ENCODE measurements at places on chromosomes 1 and 21.
A peak's percentile ranks its signal among the peaks of the same experiment; 100 is the strongest.

GRCh38 chr1:19163261-19163660 lies 46.8 kb downstream of the UBR4 start:
- DNase-seq, result peak; percentile 92

GRCh38 chr1:20823845-20824244 lies 36.7 kb upstream of the HP1BP3 start:
- no peak for DNase-seq

DNA sequence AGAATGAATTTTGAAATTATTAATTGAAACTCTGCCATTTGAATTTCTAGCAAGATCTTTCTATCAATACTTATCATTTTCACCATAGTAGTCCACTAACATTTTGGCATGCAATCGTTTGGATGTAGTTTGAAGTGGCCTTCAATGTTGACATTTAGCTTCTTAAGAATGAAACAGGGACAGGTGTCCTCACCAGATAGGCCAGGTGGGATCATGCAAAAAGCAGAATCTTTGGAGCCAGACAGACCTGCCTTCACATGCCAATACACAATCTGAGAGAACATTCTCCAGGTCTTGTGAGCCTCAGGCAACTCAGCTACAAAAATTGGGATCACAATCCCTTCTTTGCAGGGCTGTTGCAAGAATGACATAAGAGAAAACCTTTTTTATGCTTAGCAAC lies 18.3 kb upstream of the HSPA13 start:
- DNase-seq, result no peak

GRCh38 chr1:99264201-99265021 lies at the start of gene PLPPR4:
Gene PLPPR4 (plus strand): TSS chr1:99264492. CDS start chr1:99264594, 102 bp downstream.
- peak; percentile 73 for DNase-seq

DNA sequence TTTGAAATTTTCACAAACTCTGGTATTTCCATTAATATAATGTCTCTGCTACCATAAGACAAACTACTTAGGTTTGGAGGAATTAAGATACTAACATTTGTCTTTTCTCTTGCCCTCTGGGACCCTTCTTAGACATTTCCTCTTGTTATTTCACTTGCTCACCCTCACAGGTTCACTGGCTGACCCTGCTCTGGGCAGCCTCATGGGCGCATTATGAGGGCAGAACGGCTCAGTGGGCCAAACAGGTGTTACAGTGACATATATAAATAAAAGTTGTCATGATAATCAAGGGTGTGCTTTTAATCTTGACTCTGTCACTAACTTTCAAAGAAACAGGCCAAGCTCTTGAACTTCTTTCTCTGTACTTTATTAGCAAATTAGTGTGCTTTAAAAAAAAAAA lies 46.5 kb downstream of the ZNHIT6 start:
- no peak for DNase-seq

- DNase-seq, result no peak
Observed at GRCh38 chr1:31799895-31800673, 15.7 kb downstream of the SPOCD1 start.

DNA sequence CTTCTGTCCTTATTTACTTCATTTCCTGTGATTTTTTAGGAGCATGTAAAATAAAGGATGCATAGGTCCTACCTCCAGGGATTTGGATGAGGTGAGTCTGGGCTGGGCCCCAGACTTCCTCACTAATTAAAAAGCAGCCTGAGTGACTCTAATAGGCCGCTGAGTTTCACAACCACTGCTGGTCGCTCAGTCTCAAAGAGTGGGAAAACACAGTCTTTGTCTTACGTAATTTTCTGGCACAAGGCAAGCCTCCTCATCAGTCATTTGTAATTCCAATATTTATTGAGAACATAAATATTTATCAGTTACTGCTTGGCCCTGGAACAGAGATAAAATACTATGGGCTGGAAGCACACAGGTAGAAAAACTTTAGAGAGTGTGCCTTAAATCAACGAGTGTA lies 195.4 kb upstream of the RUNX1 start:
- DNase-seq, result no peak
